T follicular helper cell (primary cell): ENCODE measurements at places on chromosomes 16 and 17.

DNA sequence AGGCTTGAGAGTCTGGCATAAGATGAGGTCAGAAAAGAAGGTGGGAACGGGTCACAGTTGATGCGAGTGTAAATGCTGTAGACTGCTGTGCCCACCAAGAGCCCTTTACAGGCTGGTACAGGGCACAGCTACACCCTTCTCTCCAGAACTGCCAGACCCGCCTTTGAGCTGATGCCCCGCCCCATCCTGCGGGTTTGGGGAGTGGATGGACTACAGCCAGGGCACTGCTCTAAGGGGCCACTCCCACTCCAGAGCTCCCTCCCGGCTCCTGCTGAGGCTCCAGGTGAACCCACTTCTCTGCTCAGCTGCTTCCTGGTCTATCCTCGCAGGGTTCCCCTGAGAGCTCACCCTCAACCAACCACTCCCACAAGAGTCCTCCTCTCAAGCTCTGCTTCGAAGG is 12.3 kb downstream of the MEIOB start:
- DNase-seq = no peak

GRCh38 chr17:57684711-57685498 is 60.2 kb downstream of the CCDC182 start:
- DNase-seq = no peak

GRCh38 chr17:77481476-77482374 is 341.0 kb downstream of the SEC14L1 start:
- no peak for DNase-seq

DNA sequence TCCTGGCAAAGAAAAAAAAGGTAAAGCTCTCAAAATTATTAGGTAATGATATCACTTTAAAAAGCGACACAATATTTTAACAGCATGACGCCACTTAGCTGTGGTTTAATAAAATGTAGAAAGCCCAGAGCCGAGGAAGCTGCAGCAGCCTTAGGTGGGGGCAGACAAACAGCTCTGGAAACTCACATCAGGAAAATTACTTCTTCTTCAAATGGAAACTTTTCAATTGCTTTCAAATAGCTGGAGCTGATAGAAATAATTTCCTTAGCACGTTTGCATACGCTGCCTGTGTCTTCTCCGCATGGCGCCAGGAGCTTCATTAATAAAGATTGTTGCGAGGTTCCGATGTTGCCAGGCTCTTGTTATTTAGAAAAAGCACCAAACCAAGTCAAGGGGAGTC is 835.3 kb upstream of the EEF2KMT start:
- no peak for DNase-seq

- DNase-seq = no peak
Measured at GRCh38 chr16:68719993-68720489, 17.1 kb upstream of the CDH1 start.

- DNase-seq = no peak
Measured at GRCh38 chr16:57882792-57883191, 80.5 kb upstream of the KIFC3 start.

- no peak for DNase-seq
Measured at GRCh38 chr16:71572497-71573116, 4.3 kb downstream of the TAT start.

- no peak for DNase-seq
Measured at GRCh38 chr16:57384248-57385070, 12.2 kb downstream of the CX3CL1 start.

DNA sequence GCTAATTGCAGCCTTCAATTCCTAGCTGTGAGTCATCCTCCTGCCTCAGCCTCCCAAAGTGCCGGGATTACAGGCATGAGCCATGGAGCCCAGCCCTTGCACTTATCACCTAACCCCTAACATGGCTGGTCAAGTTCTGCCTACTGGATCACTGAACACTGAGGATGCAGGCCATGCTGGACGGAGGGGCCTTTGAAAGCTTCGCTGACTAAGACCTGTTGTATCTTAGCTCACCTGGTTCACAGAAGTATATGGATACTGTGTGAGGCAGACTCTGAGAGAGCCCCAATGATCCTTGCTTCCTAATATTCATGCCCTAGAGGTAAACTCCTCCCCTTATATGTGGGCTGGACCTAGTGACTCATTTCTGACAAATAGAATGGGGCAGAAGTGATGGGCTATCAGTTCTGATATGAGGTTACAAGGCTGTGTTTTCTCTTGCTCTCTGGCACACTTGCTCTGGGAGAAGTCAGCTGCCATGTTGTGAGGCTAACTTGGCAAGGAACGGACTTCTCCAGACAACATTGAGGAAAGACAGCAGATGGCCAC is 11.7 kb upstream of the TMIGD1 start:
- DNase-seq = no peak

DNA sequence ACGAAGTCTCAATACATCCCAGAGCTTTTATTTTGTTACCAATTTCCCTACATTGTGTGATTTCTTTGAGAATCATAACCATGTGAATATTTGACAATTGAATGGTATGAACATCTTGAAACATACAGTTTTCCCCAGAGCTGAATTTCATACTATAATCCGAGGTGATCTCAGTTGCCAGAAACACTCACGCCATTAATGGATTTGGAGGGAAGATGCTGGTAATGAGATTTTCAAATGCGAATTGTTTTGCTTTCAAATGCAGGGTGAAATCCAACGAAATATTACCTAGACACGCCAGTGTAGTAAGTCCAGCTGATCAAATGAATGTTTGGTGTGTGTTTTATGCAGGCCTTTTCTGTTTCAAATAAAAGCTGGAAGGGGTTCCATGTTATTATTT is 277.8 kb upstream of the CDH5 start:
- DNase-seq = no peak

- DNase-seq = no peak
Measured at GRCh38 chr17:44223541-44224071, 4.1 kb upstream of the UBTF start.

GRCh38 chr16:369275-369865 is 968 bp downstream of the MRPL28 start:
- no peak for DNase-seq

DNA sequence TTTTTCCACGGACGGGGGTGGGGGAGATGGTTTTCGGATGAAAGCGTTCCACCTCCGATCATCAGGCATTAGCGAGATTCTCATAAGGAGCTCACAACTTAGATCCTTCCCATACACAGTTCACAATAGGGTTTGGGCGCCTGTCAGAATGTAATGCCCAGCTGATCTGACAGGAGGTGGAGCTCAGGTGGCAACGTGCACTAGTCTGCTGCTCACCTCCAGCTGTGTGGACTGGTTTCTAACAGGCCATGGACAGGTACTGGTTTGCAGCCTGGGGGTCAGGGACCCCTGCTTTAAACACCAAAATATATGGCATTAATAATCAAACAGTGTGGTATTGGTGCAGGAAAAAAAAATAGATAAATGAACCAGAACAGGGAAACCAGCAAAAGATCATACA is 157.5 kb upstream of the NLRP1 start:
- DNase-seq = no peak

GRCh38 chr16:5065326-5065725 is 430 bp downstream of the C16orf89 start:
- DNase-seq = no peak

DNA sequence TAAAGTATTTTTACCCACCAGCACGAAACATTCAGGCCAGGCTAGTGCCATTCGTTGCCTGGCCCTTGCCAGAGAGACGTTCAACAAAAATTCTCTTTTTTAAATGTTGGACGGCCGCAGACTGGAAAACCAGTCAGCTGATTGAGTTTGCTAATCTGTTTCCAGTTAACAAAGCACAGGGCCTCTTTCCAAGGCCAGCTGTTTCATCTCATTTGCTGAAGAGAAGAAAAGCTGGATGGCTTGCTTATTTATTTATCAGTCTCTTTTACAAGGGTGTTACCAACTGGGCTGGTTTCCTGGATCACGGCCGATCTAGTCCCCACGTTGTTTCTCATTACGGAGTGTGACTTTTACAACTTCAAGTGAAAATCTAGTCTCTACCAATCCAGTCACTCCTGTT is 418.7 kb upstream of the DYNLRB2 start:
- DNase-seq = no peak

DNA sequence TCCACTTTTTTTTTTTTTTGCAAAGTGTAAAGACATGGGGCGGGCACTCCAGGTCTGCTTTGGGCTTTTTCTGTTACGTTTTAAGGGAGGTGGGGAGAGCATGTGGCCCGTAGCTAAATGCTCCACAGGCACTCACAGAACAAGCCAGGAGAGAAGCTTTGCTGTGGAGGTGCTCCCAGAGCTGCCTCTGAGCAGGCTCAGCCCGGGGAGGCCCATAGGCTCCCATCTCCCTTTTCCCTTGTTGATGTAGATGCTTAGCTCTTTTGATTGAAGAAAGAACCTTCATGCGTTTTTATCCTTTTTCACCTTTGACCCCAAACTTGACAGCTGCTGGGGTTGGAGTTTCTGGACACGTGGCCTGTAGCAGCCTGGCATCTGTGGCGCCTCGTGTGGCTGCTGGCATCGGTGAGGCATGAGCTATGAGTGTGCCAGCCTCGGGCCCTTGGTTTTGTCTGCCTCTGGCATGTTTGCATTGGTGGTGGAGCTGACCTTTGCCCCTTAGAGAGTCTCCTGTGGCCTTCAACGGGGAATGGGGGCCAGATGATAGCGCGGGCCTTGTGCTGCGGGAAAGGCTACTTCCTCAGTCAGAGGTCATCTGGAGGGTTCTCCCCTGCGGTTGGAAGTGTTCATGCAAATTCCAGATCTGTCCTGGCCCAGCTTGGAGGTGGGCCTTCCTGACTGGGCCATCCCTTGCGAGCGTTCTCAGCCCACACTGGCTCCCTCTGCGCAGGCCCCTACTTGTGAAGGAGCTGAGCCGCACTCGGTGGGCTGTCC is 20.0 kb upstream of the IL17C start:
- no peak for DNase-seq

DNA sequence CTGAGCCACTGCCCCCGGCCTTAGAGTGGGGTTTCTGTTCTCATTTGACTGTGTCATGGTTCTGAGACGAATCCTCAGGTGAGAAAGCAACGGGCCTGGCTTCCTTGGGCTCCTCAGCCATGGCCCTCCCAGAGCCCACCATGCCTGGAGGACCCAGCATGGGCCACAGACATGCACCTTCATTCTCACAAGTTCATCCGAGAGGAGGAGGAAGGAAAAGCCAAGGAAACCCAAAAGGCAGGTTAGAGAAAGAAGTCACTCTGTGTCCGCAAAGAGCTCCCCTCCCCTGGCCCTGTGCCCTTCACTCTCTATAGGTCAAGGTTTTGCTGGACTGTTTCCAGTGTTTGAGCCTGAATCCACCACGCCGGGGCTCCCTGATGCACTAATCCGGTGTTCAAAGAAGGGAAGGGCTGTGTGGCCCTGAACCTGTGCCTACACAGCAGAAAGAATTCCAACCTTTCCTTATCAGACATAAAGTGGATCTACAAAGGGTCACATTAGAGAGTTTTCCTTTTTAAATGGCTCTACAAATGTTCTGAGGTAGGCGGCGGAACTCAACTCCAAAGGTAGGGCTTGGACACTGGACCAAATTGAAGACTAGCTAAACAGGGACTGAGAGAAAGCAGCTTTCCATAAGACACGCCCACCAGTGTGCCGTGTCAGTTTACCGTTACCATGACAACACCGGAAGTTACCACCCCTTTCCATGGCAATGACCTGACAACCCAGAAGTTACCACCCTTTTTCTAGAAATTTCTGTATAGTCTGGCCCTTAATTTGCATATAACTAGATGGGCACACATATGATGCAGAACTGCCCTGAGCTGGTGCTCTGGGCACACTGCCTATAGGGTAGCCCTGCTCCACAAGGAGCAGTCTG is 15.9 kb upstream of the PECAM1 start:
- no peak for DNase-seq

DNA sequence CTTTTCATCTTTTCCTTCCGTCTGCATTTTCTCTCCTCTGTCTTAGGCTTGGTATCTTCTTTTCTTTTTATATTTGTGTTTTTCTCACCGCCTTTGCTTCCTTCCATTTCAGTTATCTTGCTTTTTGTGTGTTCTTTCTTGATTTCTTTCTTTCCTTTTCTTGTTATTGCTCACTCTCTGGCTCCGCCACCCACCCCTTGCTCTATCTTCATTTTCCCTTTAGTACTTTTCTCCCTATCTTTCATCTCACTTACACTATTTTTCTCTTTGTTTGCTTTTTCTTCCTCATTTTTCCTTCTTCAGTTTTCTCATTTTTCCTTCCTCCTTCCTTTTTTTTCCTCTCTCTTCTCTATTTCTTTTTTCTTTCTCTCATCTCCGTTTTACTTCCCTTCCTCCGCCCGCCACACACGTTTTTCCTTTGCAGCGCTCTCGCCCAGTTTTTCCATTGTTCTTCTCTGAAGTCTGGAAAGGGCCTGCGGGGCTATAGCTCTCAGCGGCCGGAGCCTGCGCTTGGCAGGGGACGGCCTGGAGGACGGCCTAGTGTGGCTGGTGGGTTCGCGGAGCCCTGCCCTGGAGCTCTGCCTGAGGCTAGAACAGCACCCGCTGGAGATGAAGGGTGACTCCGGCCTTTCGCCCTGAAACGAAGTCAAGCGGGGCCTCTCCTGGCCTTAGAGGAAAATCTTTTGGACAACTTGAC is 5.2 kb upstream of the HOXB13 start:
- DNase-seq = no peak

DNA sequence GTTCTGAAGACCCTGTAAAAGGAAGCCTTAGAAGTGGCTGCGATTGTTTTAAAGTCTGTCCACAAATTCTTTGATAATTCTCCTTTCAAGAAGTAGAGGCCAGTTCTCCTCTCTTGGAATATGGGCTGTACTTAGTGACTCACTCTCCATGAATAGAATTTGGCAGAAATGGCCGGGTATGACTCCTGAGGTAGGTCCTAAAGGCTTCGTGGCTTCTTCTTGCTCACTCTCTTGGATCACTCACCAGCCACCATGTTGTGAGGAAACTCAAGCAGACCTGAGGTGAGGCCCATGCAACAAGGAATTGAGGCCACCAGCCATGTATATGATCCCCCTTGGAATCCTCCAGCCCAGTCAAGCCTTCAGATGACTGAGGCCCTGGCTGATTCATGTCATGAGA is 75.8 kb downstream of the WWOX start:
- no peak for DNase-seq

DNA sequence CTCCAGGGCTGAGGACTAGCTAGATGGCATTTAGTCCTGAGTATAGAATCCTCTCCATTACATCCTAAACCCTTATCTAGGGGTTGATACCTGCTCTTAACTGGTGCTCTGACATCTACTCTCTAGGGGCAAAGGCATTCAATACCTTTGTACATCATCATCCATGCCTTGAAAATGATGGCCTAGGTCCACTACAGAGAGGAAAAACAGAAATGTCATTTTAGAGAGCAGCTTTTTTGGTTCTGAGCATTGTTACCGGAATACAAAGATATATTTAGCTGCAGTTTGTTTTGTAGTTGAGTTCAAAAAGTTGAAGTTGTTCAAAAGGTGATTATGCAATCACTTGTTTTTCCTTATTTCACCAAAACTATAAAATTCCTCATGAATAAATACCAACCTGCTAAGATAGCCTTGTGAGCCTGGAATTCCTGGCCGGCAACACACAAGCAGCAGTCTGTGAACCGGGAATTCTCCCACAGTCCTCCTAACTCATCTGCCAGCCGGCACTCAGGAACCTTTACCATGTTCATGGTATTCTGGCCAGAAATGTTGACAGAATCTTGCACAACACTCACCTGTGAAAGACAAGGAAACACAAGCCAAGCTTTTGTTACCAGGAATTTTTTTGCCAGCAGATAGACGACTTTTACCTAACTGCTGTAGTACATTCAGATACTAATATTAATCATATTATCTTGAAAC is 35.4 kb downstream of the NXPH3 start:
- no peak for DNase-seq

- no peak for DNase-seq
Measured at GRCh38 chr17:27462149-27462548, 5.9 kb downstream of the KSR1 start.

- no peak for DNase-seq
Measured at GRCh38 chr16:66471716-66472393, 44.8 kb downstream of the BEAN1 start.

- no peak for DNase-seq
Measured at GRCh38 chr17:69609473-69610305, 195.2 kb downstream of the MAP2K6 start.
